ENCODE measurements at places on chromosomes 2 and 18.

- no peak for DNase-seq
Observed at GRCh38 chr2:109474319-109474825, 139.4 kb downstream of the SEPTIN10 start.

DNA sequence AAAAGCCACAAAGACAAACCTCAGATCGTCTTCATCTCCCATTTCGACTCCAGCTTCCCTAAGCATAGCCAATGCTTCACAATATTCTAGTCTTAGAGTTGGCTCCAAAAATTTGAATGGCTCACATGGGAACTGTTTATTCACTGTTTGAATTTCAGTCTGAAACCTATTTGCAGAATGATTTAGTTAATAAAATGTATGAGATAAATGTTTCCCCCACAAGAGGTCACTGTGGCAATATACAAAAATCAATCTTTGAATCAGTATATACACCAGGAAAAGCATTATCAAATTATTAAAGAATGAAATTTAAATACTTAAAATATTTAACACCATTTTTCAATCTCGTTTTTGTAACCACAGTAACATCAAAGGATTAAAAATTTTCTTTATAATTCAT lies 40.0 kb upstream of the MCM6 start:
- no peak for DNase-seq

DNA sequence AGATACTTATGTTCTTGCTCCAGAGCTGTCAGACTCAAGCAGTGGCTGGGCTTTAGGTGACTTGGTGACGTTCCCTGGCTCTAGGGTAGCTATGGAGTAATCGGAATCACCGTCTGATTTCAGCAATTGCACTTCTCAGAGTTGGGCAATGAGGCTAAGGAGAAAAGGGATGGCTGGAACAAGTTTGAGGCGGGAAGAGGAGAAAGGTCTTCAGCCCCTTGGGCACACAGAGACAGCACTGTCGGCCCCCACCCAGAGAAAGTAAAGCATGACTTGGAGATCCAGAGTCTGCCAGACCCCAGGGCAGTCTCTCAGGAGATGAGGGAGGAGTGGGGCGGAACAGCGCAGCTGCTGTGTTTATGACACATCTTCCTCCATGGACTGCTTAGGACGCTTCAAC lies 114.5 kb downstream of the KLHL29 start:
- DNase-seq, result no peak

- DNase-seq, result no peak
Observed at GRCh38 chr2:26576565-26577441, 64.4 kb downstream of the CIB4 start.
